Endothelial cell (in vitro differentiated cells): ENCODE measurements at places on chromosomes 12 and 14. TPM values are rescaled to one million over a fixed set of nuclear protein-coding genes. Genes with fewer than 3 reads are reported as not detected.

DNA sequence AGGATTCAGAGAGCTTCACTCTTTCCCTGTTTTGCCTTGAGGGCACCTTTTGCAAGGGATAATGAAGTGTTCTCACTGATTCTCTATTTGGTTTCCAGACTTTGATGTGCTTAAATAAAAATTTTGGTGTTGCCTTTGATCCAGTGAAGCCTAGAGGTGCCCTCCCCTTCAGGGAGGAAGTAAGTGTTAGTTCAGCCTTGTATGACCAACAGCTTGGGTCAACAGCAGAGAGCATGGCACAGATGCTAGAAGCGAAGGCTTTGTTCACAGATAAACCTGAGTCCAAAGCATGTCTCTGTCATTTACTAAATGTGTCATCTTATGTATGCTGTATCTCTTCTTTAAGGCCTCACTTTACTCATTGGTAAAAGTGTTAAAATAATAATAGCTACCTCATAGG lies 52.8 kb upstream of the STXBP6 start:
- DNase-seq, result no peak

DNA sequence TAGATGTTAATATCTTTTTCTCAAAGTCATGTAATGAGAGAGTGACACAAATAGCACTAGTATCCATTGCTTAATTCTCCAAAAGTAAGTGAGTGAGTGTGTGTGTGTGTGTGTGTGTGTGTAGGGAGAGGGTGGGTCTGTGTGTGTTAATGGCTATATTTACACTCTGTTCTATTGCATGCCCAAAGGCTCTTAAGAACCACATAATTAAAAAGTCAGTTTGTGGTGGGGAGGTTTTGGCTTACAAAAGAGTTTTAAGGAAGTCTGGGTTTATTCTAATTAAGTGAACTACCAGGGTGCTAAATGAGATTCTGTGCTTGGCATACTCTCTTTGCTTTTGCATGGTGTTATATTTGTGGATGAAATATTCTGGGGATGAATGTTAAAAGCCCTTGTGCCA lies 1897.6 kb upstream of the FLRT2 start:
- no peak for DNase-seq

FZD10 gene
- total RNA-seq, result not detected

OTOGL gene
- 0.31 TPM for total RNA-seq

DNA sequence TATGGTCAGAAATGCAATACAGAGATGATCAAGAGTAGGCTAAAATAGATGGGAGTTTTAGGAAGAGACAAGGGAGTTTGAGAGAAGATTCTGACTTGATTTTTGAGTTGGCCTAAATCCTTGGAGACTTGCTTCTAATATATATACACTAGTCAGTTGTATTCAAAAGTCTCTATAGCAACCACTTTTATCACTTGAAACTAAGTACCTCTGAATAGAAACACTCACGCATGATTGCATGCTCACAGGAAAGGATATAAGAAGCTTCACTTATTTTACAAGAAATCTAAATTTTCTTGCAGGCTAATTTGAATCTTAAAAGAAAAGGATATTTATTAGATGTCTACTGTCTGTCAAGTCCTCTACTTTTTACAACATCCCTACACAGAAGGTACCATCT lies 316.8 kb downstream of the SNAPC1 start:
- no peak for DNase-seq

C12orf56 gene
- 0.62 TPM for total RNA-seq

KLRC1 gene
- not detected for total RNA-seq

ITGB7 gene
- total RNA-seq, result 0.56 TPM

- no peak for DNase-seq
Measured at GRCh38 chr14:100031506-100032281, 33.5 kb upstream of the EVL start.

- no peak for DNase-seq
Measured at GRCh38 chr12:25825446-25825845, 133.0 kb upstream of the RASSF8 start.

DNA sequence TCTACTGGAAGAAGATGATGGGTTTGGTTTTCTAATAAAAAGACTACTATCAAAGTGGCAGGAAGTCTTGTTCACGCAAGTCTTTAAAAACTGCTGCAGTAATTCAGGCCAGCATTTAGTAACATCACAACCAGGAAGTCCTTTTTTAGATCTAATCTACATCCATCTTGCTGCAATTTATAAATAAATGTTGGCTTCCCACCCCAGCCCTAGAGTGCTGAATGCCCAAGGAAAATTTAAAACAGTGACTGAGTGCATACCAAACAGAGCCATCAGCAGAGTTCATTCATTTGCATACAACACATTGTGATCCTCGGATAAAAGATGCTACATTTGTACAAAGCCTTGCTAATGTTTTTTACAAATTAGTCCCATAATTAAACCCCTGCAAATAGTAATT lies 72.1 kb downstream of the PHLDA1 start:
- DNase-seq, result no peak

DNA sequence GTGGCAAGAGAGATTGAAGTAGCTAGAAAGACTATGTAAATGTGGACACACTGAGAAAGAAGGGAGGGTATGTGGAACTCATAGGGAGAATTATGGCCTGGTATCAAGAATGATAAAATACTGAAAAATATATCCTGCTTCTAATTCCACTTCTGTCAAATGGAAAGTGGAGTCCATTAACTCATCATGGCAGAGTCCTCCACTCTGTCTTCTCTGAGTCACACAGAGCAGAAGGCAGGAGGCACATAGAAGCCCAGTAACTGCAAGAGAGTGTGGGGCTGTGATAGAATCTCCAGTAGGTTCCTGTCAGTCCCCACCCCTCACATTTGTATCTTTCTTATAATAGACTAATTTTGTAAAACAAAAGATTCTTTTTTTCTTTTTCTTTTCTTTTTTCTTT lies 223.7 kb downstream of the AKAP6 start:
- no peak for DNase-seq

PPP4R4 gene
- 0.18 TPM for total RNA-seq

NRXN3 gene
- 2.3 TPM for total RNA-seq

GRCh38 chr12:113333877-113334785 lies 778 bp downstream of the SLC8B1 start:
- no peak for DNase-seq

DNA sequence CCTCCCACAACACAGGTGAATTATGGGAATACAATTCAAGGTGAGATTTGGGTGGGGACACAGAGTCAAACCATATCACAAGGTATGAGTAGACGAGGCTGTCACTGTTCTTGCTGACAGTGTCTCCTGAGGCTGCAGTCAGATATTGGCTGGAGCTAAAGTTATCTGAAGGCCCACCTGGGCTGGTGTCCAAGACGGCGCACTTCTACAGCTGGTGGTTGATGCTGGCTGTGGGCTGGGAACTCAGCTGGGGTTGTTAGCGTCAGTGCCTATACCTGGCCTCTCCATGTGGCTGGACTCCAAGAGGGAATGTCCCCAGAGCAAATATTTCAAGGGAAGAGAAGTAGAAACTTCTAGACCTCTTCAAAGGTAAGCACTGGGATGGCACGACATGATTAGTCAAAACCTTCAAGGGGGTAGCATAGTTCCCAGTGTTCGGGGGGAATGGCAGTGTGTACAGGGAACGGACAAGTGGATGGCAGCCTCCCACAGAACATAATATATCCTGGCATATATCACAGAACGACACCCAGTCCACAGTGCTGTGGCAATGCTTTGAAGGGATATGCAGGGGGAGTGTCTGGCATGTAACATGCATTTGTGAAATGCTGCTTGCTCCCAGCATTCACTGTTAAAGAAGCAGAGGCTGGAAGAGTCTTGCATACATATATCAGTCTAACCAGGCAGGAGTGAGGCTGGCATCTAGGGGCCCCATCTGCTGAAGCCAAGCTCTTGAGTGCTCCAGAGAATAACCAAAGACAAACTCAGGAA lies 126.7 kb upstream of the RFLNA start:
- DNase-seq, result no peak

DNA sequence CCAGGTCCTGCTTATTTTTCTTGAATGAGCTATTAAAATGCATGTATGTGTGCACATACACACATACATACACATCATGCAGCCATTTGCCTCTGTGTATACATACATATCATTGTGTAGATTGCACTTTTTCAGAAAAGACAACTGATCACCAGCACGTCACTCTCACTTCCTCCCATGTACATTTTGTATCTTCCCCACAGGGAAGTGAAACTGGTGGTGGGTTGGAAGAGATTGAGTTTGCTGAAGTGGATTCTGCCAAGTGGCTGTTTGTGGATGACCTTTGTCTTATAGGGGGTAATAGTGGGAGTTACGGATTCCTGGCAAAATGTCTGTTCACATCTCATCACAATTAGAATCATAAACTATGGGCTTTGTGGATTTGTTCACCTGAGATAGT lies 448.6 kb downstream of the RAD51B start:
- DNase-seq, result no peak

DNA sequence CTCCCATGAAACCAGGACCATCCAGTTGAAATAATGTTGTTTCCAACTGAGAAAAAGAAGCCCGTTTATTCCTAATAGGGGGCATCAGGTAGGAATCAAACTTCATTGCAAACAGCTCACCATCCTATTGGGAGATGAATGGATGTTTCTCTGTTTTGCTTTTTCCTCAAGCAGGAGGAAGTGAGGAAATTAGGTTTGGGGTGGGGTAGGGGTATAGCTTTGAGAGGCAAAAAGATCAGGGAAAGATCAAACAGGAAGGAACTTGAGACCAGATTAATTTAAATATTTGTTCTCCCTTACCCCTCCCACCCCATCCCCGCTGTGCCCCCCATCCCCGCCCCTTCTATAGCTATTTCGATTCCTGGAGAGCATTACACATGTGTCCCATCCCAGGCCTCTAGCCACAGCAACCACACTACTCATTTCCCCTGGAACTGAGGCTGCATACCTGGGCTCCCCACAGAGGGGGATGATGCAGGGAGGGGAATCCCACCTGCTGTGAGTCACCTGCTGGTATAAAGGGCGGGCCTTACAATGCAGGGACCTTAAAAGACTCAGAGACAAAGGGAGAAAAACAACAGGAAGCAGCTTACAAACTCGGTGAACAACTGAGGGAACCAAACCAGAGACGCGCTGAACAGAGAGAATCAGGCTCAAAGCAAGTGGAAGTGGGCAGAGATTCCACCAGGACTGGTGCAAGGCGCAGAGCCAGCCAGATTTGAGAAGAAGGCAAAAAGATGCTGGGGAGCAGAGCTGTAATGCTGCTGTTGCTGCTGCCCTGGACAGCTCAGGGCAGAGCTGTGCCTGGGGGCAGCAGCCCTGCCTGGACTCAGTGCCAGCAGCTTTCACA lies at the start of gene IL23A:
TSS of gene IL23A (plus strand) at position 577 of the 850 bp plus-strand sequence. CDS start at position 738, 161 bp downstream.
- no peak for DNase-seq

DNA sequence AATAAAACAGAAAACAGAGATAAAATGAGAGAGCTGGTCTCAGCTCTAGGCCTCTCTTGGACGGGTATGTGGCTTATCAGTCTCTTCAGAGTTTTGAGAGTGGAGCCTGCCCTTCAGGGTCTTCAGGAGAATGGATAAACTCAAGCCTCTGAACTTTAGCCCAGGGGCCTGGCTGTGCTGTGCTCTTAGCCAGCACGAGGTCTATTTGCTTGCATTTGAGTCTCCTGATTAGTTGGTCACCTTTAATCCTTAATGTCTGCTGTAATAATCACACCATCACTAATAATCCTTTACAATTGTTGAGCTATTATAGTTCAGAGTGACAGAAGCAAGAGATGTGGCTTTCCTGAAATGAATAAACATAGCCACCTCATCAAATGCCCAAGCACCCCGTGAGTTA lies 24.3 kb downstream of the KRT80 start:
- no peak for DNase-seq

GRCh38 chr12:67855103-67855502 lies 134.1 kb upstream of the IFNG-AS1 start:
- DNase-seq, result no peak

SLC6A13 gene
- total RNA-seq, result 0.90 TPM

GRCh38 chr12:59014885-59015284 lies 94.6 kb upstream of the LRIG3 start:
- DNase-seq, result no peak

CARMIL3 gene
- total RNA-seq, result 1.4 TPM

GRCh38 chr12:27334042-27334720 lies 1.5 kb downstream of the BMAL2 start:
- no peak for DNase-seq

GMFB gene
- total RNA-seq, result 86.2 TPM

GRCh38 chr12:115588131-115588530 lies 689.4 kb downstream of the MED13L start:
- DNase-seq, result no peak

GRCh38 chr12:64796205-64796845 lies 28.1 kb upstream of the TBC1D30 start:
- peak; percentile 66 for DNase-seq

- no peak for DNase-seq
Measured at GRCh38 chr14:82520765-82521164, 987.1 kb upstream of the SEL1L start.

DNA sequence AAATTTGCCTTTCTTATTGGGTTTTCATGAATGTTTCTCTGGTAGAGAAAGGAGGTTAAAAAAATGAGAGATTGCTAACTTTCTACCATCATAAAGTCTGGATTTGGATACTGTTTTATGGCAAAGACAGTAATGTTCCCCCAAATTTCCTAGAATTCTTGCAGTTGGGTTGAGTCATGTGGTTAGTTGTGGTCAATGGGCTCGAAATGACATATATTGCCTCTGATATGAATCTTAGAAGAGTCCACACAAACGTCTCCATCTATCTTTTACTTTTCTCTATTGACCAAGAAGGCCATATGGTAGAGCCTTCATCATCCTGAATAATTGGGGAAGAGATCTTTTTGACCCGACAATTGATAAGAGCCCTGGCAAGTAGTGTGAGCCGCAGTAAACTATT lies 119.5 kb upstream of the PMCH start:
- DNase-seq, result no peak
